ENCODE measurements at places on chromosomes 4 and X.

DNA sequence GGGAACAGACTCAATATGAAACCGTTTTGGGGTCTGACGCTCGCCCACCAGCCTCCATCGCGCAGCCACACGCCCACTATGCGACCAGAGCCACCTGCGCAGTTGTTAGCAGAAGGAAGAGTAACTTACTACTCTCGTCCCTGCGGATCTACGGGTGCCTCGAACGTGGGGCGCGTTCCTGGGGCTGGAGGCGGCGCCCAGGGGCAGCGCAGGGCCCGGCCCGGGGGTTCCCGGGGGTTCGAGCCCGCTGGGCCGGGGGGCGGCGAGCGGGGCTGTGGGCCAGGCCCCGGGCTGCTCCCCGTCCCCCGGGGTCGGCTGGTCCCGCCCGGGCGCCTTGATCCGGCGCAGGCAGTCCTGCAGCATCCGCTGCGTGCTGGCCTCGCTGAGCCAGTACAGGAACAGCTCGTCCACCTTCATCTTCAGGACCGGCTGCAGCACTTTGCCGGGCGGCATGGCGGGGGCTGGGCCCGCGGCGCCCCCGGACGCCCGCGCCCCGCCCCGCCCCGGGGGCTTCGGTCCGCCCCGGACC is 404 bp downstream of the PPP2R3B start:
- DNase-seq: no peak

DNA sequence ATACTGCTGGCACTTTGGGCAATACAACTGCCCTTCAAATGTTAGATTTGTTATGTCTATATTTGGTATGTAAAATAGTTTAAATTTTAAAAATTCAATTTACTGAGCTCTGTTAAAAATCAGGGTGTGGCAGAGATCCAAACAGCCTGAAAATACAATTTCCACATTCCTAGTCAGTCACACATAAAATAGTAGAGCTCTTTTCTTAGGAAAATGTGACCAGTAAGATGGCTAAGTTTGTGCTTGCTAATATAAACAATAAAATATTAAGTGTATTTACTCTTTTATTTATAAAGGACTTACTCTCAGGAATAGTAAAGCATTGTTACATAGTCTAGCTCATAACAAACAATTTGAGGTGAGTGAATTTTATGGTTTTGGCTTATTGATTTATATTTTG is 200.2 kb downstream of the DKK2 start:
- no peak for DNase-seq

DNA sequence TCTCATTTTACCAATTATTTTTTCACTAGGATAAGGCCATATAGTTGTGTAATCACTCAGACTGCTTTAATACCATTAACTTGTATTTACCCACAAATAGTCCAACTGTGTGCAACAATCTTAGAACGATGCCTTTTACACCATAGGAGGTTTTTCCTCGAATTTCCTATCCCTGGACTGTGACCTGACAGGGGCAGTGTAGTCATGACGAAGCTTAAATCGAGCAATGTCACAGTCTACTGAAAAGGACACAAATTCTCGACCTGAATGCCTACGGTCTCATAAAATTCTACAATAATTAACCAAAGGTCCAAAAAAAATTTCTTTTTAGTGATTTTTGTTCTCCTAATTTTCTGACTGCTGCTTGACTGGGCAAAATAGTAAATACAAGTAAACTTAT is 208.9 kb downstream of the ADAMTS3 start:
- no peak for DNase-seq

- no peak for DNase-seq
Observed at GRCh38 chr4:53855581-53856250, 208.7 kb downstream of the CHIC2 start.

GRCh38 chr4:35711127-35711526 is 533.2 kb downstream of the ARAP2 start:
- DNase-seq: no peak

- DNase-seq: no peak
Observed at GRCh38 chr4:4504783-4505182, 37.1 kb downstream of the STX18 start.

- no peak for DNase-seq
Observed at GRCh38 chr4:1409079-1409478, 2.8 kb upstream of the NKX1-1 start.

- no peak for DNase-seq
Observed at GRCh38 chr4:138875891-138876608, 139.5 kb upstream of the NOCT start.

DNA sequence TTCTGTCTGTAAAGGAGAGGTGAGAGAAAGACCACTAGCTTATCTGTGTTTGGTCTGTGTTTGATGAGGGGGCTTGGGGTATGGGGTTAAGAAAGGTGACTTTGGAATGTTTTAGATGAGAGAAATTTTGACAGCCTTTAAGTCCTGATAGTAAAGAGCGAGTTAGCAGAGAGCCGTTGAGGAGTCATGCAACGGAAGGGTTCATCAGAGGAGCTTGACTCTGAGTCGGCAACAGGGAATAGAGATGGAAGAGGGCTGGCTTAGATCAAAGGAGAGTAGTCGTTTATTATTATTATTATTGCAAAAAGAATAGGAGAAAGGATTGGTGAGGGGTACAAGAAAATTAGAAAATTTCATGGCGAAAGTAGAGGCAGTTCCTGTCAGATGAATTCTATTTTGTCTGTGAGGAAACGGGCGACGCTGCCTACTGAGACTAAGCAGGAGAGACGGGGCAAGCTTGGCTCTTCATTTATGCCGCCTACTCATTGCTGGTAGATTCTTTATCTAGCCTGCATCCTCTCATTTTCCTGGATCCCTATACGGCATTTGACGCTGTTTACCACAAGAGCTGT is 473 bp upstream of the VAMP7 start:
- DNase-seq: no peak

GRCh38 chr4:160580581-160580980 is 1477.7 kb downstream of the RAPGEF2 start:
- DNase-seq: no peak

GRCh38 chr4:15336410-15337167 is 91.2 kb upstream of the C1QTNF7 start:
- DNase-seq: no peak

DNA sequence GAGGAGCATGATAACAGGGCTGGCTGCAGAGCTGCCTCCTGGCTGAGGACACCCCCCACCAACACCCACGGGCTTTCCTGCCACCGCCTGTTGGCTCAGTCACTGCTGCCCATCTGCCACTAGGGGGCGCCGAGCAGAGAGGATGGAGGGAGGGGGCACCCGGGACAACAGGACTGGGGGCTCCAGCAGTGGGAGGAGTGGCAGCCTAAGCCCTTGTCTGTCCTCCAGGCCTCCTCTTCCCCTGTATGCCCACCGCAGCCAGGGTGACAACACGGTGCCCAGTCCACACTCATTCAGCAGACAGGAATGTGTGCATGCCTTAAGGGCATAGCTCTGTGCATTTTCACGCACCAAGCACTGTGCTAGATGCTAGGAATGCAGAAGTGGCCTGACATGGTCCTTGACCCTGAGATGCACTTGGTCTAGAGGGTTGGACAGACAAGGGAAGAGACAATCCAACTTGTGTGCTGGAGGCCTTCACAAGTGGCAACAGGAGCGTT is 149.9 kb downstream of the AMMECR1 start:
- no peak for DNase-seq

GRCh38 chrX:129933700-129934099 is 27.7 kb downstream of the UTP14A start:
- DNase-seq: no peak

- no peak for DNase-seq
Observed at GRCh38 chr4:128328106-128328505, 40.5 kb upstream of the PGRMC2 start.

- no peak for DNase-seq
Observed at GRCh38 chr4:8776366-8776765, 95.3 kb downstream of the HMX1 start.

DNA sequence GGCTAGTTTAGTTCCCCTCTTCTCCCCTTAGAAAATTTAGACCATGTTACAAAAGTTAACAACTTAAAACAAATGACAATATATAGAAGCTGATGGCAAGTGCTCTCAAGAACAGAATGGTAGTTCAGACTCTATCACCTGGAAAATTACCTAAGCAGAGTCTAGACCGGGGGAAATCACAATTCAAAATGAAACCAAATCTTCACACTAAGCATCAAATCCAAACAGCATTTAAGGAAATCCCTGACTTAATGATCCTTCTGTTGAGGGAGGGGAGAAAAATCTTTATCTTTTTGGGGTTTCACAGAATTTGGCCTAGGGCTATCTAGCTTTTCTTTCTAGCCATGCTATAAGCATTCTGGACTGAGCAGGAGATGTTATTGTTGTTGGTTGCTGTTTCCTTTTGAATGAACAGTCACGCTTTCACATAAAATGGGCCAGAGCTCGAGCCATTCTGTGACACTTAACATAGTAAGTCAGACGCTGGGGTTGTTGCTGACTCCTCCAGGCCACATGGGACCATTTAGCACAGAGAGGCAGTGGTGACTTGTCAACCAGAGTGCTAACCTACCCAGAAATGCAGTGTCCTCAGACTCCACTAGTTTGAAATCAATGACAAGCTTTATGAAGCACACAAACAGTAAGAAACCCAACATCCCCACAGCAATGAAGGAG is 16.0 kb upstream of the LSM6 start:
- no peak for DNase-seq

- DNase-seq: no peak
Observed at GRCh38 chrX:50812995-50813842, 775 bp downstream of the SHROOM4 start.

DNA sequence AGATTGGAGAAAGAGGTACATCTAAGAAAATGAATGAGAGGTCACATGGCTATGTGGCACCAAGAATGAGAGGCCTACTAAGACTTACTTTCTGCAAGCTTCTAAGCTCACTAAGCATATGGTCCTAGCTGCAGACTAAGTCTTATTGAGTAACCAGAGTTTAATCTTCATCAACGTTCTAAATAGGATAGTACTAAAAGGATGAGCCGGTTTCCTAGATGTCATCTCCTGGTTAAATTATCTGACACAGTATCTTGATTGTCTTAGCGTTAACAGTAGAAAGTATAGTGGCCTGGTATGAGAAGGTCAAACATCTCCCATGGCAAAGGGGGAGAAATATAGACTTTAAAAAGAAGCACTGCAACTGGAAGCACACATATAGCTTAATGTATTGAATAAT is 448.1 kb downstream of the PDGFC start:
- no peak for DNase-seq

GRCh38 chr4:167787231-167787630 is 305.1 kb upstream of the ANXA10 start:
- no peak for DNase-seq

GRCh38 chrX:136747003-136747986 is 33.4 kb downstream of the ARHGEF6 start:
- DNase-seq: no peak

DNA sequence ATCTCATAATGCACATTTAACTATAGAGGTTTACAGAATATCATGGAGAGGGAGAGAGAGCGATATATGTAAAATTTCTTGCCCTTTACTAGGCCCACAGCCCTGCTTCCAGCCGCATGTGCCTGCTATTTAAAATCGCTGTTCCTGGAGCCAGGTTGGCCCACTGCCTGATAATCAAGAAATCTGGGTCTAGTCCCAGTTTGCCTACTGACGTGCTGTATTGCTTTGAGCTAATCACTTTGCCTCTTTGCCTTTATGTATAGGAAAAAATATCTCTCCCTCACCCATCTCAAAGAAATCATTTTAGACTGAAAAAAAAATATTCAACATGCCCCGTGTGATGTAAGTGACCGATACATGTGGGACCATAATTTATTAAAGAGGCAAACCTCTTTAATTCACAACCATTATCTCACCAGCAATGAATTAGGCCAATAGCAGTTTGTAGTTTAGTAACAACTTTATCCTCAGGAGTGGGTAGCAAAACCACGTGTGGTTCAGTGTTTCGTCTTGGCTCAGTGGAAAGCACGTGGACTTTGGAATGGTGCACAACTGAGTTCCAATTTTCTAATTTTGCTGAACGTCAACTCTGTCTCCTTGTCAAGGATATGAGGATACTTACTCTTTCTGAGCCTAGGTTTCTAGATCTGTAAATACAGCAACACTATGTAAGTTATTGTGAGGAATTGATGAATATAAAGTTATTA is 62.6 kb downstream of the GRXCR1 start:
- no peak for DNase-seq

DNA sequence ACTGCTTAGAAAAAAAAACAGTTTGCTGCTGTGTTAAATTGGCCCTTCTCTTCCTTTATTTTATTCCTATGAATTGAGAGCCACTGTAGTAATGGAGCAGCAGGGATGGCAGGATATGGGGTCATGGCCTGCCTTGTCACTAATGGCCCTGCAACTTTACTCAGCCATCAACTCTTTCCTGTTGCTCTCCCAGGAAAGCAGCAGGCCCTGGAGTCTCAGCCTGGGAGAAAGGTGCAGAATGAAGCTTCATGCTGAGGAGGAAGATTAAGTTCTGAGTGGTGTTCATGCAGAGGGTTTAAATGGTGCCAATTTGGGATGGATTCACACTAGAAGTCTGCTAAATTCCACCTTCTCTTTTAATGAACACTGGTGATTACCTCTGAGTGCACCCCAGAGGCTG is 285.6 kb downstream of the GPAT3 start:
- no peak for DNase-seq

DNA sequence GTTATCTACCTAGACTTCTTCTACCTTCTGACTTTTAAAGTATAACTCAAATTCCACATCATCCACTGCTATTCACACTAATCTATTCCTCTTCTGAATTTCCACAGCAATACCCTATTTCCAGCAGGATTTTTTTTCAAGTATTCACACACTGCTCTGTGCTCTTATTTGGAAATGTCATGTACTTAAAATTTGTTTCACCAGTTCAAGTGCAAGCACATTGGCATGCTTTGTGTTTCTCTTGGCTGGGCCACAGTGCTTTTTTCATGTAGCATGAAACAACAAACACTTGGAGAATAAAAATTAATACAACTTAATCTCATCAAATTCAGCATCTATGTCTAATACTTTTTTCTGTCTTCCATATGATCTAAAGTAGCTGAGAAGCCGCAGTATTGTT is 161.8 kb upstream of the PCDH18 start:
- no peak for DNase-seq

- DNase-seq: no peak
Observed at GRCh38 chr4:41432219-41432618, 105.7 kb upstream of the LIMCH1 start.

DNA sequence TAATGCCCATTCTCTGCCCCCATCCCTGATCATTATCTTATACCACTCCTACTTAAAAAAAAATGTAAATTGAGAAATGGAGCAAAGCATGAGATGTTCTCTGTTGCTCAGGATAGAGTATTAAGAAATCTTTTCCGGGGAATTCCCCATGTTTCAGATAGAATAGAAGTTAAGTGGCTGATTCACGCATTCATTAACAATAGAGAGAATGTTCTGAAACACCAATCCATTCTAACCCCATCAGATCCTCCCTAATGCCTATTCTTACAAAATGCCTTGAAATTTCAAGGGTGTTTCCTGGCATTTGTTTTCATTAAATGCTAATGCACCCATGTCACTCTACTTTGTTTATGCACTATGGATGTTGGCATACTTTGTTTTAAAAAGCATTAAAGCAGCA is 101.1 kb downstream of the AREG start:
- DNase-seq: no peak
